ENCODE measurements at places on chromosomes 2 and 18.

GRCh38 chr2:193336781-193337180 is 1142.0 kb upstream of the TMEFF2 start:
- DNase-seq, result no peak

DNA sequence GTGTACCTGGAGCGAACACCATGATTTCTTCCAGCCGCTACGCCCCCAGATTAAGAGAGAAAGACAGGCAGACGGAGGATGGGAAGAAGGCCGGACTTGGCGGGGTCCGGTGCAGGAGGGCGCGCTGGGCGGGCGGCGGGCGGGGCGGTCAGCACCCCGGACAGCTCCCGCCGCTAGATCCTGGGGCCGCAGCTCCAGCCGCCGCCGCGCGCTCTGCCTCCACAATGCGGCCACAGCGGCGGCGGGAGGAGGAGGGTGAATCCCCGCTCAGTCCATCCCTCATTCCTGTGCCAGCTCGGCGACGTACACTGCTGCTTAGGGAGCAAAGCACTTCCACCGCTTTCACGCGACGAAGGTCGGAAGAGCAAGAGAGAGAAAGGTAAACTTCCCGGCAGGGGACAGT is at the start of gene AKAIN1:
AKAIN1 (minus strand) TSS at position 226 of the 403 bp plus-strand sequence; CDS start at position 22, 204 bp downstream.
- DNase-seq, result no peak

DNA sequence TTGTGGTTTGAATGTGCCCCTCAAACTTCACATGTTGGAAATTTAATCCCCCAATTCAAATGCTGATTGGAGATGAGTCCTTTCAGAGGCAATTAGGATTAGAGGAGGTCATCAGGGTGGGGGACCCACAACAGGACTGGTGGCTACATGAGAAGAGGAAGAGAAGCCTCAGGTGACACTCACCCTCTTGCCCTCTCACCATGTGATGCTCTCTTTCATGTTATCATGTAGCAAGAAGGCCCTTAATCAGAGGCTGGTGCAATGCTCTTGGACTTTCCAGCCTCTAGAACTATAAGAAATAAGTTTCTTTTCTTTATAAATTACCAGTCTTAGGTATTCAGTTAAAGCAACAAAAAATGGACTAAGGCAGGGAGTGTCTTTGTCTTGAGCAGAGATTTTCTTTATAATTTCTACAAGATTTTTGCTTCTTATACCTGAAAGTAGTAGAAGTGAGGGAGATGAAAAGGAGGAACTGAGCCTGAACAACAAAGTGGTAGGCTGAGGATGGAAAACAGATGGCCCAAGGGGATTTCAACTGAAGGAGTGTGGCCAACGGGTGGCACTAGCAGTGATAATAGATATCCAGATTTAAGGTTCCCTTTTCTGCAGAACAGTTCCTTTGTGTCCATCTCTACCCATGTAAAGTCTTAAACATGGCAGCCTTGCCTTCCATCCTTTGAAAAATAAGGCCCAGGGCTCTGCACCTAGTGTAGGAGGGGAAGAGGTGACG is 49.2 kb upstream of the TGIF1 start:
- DNase-seq, result no peak

DNA sequence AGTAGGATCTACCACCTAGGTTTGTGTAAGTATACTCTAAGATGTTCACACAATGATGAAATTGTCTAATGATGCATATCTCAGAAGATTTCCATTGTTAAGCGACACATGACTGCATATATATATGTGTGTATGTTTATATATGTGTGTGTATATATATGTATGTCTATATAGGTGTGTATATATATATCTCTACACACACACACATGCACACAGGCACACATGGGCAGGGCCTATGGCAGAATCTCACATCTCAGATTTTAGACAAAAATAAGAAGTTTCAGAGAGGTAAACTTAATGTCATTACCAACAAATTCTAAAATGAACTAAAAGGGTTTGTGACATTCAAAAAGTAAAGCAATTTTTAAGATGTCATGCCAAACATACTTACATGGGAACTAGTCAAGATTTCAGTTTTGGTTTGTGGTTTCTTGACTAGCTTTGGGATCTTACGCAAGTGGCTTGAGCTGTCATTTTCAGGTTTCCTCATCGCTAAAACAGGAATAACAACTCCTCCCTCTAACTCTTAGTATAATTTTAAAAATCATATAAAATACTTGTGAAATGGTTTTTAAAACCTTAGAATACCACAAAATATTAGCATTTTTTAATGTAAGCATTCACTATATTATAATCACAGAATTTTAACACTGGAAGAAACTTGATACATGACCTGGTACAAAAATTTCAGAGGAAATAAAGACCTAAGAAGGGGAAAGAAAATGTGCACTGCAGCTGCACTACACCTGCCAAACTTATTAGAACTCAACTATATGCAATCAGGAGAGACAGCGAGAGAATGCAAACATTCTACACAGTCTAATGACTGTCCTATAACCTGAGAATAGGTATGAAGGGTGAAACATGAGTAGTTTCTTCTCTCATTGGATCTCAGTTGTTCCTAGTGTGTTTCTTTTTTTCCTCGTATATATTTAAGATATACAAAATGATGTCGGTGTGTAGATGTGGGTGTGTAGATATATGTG is 75.7 kb downstream of the TTC21B start:
- DNase-seq, result no peak

DNA sequence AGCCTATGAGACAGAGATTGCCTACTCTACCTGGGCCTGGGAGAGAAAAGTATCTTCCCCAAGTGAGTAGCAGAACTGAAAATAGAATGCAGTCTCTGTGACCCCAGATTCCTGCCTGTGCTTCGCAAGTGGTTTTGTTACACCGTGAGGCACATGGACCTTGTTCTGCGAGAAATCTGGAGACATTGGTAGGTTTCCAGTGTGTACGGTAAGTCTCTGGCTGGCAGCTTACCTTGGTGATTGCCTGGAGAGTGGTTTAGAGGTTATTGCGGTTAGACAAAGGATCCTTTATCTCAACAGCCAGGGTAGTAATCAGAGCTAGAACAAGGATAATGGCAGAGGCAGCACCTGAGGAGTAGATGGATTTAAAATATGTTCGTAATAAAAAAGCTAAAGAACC is 606.0 kb upstream of the GCFC2 start:
- DNase-seq, result no peak

- DNase-seq, result no peak
Observed at GRCh38 chr18:35158728-35159450, 81.9 kb upstream of the ZNF397 start.

DNA sequence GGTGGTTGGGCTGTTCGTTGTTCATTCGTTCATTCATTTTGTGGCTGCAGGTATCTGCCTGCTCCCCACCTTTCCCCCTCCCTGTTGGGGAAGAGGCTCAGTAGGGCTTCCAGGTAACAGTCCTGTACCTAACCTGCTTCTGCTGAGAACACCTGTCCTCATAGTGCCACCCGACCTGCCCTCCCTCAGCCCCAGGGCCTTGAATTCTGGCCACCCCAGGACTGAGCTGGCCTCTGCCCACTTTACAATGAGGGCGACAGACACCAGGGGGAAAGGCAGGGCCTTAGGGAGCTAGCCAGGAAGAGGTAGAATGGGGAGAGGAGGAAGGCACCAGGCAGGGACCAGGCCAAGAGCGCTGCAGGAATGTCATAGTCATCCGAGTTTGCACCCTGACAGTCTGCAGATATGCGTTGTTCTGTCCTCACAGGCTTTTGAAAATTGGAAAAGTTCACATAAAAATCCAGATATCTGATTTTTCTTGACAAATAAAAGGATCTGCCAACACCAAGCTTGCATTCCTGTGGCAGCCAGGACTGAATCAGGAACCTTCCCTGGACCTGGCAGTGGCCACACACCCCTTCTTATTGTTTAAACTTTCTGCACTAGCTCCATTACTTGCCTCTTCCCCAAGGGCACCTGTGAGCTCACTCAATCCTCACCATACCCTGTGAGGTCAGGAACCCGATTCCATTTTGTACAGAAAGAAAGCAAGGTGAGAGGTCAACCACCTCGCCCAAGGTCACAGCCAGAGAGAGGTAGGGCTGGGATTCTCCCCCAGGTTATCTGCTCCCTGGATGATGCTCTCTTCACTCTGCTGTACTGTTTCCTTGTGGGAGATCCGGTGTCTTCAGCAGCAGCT is 35.3 kb upstream of the MRPL33 start:
- no peak for DNase-seq
